Aorta (tissue), 5 donors: ENCODE measurements at places on chromosomes 4 and X. TPM values are rescaled to one million over a fixed set of nuclear protein-coding genes. Genes with fewer than 3 reads are reported as not detected.
A peak's percentile ranks its signal among the peaks of the same experiment; 100 is the strongest.

Gene FAT1
- polyA plus RNA-seq: 41.2 TPM

DNA sequence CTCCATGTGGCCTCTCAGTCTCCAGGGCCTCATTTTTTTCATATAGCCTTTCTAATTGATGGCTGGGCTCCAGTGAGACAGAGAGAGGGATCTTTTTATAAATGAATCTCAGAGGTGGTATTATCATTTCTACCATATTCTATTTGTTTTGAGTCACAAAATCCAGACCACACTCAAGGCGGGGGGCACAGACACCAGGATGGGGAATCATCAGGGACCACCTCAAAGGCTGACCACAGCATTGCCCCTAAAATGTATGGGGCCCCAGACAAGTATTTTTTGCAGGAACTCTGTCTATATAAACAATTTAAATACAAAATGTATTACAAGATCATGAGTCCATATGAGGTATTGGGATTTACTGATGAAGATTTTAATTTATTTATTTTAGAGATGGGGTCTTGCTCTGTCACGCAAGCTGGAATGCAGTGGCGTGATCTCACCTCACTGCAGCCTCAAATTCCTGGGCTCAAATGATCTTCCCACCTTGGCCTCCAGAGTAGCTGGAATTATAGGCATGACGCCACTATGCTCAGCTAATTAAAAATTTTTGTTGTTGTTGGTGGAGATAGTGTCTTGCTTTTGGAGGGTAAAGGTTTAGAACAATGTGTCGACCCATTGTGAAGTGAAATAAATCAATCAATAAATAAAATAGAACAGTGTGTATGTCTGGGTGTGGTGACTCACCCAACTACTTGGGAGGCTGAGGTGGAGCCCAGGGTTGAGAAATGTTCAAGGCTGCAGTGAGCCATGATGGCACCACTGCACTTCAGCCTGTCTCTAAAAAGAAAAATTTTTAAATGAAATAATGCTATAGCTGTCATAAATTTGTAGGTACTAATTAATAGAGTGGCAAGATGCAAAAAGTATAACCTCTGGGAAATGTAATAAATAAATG lies 29.4 kb downstream of the WDR13 start:
- H3K27ac ChIP-seq: no peak overlapping the region
- H3K4me3 ChIP-seq: no peak overlapping the region
- DNase-seq: no peak
- H3K27me3 ChIP-seq: no peaks in the 10 kb centered on the region
- H3K36me3 ChIP-seq: no peaks in the 10 kb centered on the region
- H3K4me1 ChIP-seq: no peaks in the 10 kb centered on the region

- no peaks in the 10 kb centered on the region for H3K36me3 ChIP-seq
- peaks cover 4% of the 10 kb centered on the region for H3K4me1 ChIP-seq
- DNase-seq: no peak
- H3K27ac ChIP-seq: no peak overlapping the region
These were observed 6.2 kb downstream of the CD99 start for GRCh38 chrX:2697306-2697705.

DNA sequence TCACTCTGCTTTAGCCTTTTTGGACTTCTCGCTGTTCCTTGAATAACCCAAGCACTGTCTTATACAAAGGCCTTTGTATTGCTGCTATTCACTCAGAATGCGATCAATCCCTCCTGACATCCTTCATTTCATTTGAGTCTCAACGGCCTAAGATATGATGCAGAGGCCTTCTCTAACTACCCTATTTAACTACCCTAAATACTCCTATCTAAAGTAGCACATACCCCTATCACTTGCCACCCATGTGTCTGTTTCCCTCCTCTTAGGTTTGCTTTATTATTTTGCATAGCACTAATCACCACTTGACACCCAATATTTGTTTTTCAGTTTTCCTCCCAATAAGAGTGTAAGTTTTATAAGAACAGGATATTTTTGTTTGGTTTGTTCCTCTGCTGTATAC lies 42.3 kb upstream of the ACSL4 start:
- no peak overlapping the region for H3K27ac ChIP-seq
- H3K4me3 ChIP-seq: no peak overlapping the region
- no peaks in the 10 kb centered on the region for H3K27me3 ChIP-seq
- DNase-seq: no peak
- H3K4me1 ChIP-seq: no peaks in the 10 kb centered on the region

Gene PSAPL1
- not detected for polyA plus RNA-seq

DNA sequence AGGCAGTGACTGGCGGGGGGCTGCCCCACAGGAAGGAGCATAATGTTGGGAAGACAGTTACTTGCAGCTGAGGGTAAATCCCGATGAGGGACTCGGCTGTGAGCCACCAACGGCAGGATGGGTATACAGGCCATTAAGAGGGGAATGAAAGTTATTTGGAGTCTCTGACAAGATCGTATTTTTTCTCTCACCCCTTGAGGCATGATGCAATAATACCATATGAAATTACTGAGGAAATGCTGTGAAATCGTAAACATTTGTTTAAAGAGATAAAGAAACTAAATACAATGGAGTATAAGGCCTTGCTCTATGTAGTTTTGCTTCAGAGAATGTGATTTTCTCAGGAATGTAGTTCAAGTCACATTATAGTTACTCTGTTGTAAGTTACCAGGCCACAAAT lies 12.7 kb downstream of the IL1RAPL1 start:
- no peak for DNase-seq
- no peak overlapping the region for H3K4me3 ChIP-seq
- no peak overlapping the region for H3K27ac ChIP-seq
- no peaks in the 10 kb centered on the region for H3K36me3 ChIP-seq

Gene RAP2C
- polyA plus RNA-seq: 11.8 TPM

Gene P2RY10
- not detected for polyA plus RNA-seq

- H3K27ac ChIP-seq: no peak overlapping the region
- no peak overlapping the region for H3K4me3 ChIP-seq
- H3K4me1 ChIP-seq: no peaks in the 10 kb centered on the region
- H3K36me3 ChIP-seq: no peaks in the 10 kb centered on the region
- DNase-seq: peak; percentile 6
- H3K27me3 ChIP-seq: no peaks in the 10 kb centered on the region
These were observed 13.6 kb downstream of the HMX1 start for GRCh38 chr4:8857766-8858700.

GRCh38 chr4:85741921-85742591 lies 267.1 kb downstream of the ARHGAP24 start:
- no peaks in the 10 kb centered on the region for H3K27me3 ChIP-seq
- H3K4me1 ChIP-seq: no peaks in the 10 kb centered on the region
- H3K27ac ChIP-seq: no peak overlapping the region
- DNase-seq: no peak
- H3K4me3 ChIP-seq: no peak overlapping the region

GRCh38 chrX:26050099-26050498 lies 88.0 kb upstream of the MAGEB18 start:
- H3K27me3 ChIP-seq: no peaks in the 10 kb centered on the region
- no peak overlapping the region for H3K4me3 ChIP-seq
- no peaks in the 10 kb centered on the region for H3K4me1 ChIP-seq
- no peaks in the 10 kb centered on the region for H3K36me3 ChIP-seq

Gene MSX1
- 3.8 TPM for polyA plus RNA-seq

DNA sequence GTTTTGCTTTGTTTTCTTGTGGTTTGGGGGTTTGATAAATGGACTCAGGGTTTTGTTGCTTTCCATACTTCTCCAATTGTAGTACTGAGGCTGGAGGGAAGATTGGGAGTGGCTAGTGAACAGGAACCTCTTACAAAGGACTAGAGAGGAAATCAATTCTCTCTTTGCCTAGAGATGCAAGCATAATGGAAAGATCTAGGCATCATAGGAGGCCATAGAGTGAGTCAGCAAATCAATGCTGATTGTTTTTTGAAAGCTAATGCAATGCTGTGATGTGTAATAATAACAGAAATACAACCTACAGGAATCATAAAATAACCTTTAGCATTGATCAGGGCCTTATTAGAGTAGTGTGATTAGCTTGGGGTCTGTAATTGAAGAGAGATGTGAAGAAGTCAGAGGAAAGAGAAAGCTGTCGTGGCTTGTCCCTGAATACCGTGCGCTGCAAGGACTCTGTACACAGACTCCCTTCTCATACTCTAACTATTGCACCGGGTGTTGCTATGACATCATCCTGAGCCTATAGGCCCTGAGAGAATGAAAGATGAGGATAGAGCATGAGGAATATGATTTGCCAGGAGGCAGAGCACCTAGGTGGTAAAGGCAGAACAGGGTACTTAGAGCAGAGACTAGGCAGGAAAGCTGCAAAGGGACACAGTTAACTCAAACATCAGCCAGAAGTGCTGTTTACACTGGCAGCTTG lies 29.3 kb upstream of the GPR101 start:
- no peak for DNase-seq
- no peaks in the 10 kb centered on the region for H3K27me3 ChIP-seq
- H3K27ac ChIP-seq: no peak overlapping the region
- H3K4me3 ChIP-seq: no peak overlapping the region
- no peaks in the 10 kb centered on the region for H3K36me3 ChIP-seq

DNA sequence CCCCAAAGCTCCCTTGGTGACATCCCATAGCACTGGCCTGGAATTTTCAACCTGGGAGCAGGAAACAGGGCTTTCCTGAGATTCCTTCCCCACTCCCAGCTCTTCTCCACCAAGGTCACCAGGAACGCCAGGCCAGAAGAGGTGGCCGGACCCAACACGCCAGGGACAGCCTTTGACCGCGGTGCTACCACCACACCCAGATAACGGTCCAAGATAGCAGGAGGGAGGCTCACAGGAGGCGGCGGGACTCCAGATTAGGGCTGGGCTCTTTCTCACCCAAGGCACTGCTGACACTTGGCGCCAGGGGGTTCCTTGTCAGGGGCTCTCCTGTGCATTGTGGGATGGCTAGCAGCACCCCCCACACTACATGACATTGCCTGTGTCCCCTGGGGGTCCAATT lies 22.9 kb downstream of the ZFYVE28 start:
- H3K36me3 ChIP-seq: no peaks in the 10 kb centered on the region
- no peaks in the 10 kb centered on the region for H3K27me3 ChIP-seq
- no peak for DNase-seq
- H3K4me3 ChIP-seq: no peak overlapping the region
- H3K4me1 ChIP-seq: no peaks in the 10 kb centered on the region

- no peaks in the 10 kb centered on the region for H3K36me3 ChIP-seq
- no peak overlapping the region for H3K4me3 ChIP-seq
- peak; percentile 50 for DNase-seq
- H3K4me1 ChIP-seq: no peaks in the 10 kb centered on the region
- peak overlapping the region; percentile 21 for H3K27ac ChIP-seq
These were observed 306.4 kb downstream of the PTTG2 start for GRCh38 chr4:38266616-38267015.

GRCh38 chrX:35773958-35774564 lies 24.1 kb upstream of the MAGEB16 start:
- H3K4me1 ChIP-seq: no peaks in the 10 kb centered on the region
- no peaks in the 10 kb centered on the region for H3K27me3 ChIP-seq
- no peak for DNase-seq

DNA sequence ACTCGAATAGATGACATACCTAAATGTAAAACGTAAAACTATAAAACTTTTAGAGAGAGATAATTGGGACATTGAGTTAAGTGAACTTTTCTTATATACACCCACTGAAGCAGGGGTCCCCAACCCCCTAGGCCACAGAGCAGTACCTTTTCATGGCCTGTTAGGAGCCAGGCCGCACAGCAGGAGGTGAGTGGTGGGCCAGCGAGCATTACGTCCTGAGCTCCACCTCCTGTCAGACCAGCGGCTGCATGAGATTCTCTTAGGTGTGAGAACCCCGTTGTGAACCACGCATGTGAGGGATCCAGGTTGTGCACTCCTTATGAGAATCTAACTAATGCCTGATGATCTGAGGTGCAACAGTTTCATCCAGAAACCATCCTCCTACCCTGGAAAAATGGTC lies 114.8 kb downstream of the HMX1 start:
- peaks cover 2% of the 10 kb centered on the region for H3K27me3 ChIP-seq
- no peak for DNase-seq
- no peaks in the 10 kb centered on the region for H3K36me3 ChIP-seq
- H3K4me3 ChIP-seq: no peak overlapping the region
- H3K27ac ChIP-seq: no peak overlapping the region

DNA sequence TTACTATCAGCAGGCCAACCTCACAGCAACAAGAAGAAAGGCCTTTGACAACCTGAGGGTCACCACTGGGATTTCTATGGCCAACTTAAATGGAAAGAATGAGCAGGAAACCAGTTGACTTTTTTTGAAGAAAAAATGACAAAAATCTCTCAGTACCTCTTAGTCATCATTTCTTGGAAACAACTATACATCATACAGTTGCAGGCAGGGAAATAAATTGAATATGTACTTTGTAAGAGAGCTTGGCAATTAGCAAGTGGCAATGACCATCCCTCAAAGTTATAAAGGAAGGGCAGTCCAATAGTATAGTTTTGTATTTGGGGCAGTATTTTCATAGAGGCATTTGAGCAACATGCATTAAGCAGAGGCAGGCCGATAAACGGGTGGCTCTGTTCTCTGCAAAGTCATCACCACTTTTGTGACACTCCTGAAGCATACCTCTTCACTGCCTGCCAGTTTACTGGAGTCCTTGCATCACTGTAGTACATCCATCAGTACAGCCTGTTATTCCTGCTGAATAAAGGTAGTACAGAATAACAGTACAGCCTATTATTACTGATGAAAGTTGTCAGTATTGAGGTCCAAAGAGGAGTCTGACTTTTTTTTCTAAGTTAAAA lies 83.3 kb upstream of the AMELX start:
- H3K4me1 ChIP-seq: no peaks in the 10 kb centered on the region
- DNase-seq: no peak
- H3K4me3 ChIP-seq: no peak overlapping the region
- H3K36me3 ChIP-seq: no peaks in the 10 kb centered on the region
- H3K27me3 ChIP-seq: no peaks in the 10 kb centered on the region
- H3K27ac ChIP-seq: no peak overlapping the region

Gene FGFR3
- polyA plus RNA-seq: 1.0 TPM

Gene OTUD6A
- polyA plus RNA-seq: not detected

GRCh38 chr4:88008122-88008742 lies 797 bp downstream of the PKD2 start:
- no peaks in the 10 kb centered on the region for H3K36me3 ChIP-seq
- H3K4me1 ChIP-seq: peaks cover 4% of the 10 kb centered on the region
- H3K27ac ChIP-seq: peak overlapping the region; percentile 100
- H3K4me3 ChIP-seq: peak overlapping the region; percentile 100
- peak; percentile 69 for DNase-seq

GRCh38 chr4:74624351-74625151 lies 169.8 kb downstream of the BTC start:
- H3K27ac ChIP-seq: no peak overlapping the region
- no peaks in the 10 kb centered on the region for H3K27me3 ChIP-seq
- H3K36me3 ChIP-seq: no peaks in the 10 kb centered on the region
- no peak for DNase-seq
- H3K4me1 ChIP-seq: no peaks in the 10 kb centered on the region
- H3K4me3 ChIP-seq: no peak overlapping the region

DNA sequence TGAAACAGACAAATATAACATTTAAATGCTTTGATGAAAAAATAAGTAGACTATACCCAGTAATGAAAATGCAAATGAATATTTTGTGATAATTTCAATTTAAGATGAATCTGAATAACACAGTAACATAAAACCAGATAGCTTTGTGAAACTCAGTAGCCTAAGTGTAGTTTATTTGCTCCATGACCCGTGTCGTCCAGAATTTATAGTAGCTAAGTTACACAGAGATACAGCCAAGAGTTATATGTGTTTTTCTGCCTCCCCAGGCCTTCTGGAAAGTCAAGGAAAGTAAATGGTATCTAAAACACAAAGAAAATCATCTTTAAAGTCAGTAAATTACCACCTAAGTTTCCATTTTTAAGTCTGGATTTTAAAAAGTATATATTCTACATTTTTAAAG lies 26.7 kb downstream of the HPGD start:
- no peak overlapping the region for H3K27ac ChIP-seq
- no peak for DNase-seq
- H3K4me1 ChIP-seq: no peaks in the 10 kb centered on the region
- no peak overlapping the region for H3K4me3 ChIP-seq
- no peaks in the 10 kb centered on the region for H3K36me3 ChIP-seq
- H3K27me3 ChIP-seq: no peaks in the 10 kb centered on the region

GRCh38 chr4:18111081-18111480 lies 89.5 kb upstream of the LCORL start:
- H3K27ac ChIP-seq: no peak overlapping the region
- H3K4me1 ChIP-seq: no peaks in the 10 kb centered on the region
- no peaks in the 10 kb centered on the region for H3K36me3 ChIP-seq
- no peak overlapping the region for H3K4me3 ChIP-seq
